ENCODE measurements at places on chromosomes 12 and 14.

DNA sequence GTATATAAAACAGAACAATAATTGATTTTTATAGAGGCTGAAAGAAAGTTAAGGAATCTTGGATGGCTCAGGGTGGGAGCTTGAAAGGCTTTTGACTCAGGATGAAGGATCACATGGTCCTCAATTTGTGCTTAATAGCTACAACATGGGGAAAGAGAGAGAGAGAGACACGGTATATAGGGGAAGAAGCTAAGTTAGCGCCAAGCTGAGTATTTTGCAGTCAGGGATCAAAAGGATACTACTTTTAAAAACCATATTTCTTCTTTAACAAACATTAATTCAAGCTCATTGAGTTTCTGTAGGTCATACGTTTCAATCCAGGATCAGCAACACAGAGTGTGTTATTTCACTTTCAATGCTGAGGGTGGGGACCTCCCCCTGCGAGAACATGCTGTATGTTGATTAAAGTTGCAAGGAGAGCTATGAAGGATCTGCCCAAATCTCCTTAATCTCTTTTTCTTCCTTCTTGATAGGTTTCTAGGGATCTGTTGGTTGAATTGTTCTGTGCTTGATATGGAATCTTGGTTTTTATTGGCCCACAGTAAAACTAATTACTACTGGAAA is 133.1 kb upstream of the NUDT4 start:
- DNase-seq, result no peak

DNA sequence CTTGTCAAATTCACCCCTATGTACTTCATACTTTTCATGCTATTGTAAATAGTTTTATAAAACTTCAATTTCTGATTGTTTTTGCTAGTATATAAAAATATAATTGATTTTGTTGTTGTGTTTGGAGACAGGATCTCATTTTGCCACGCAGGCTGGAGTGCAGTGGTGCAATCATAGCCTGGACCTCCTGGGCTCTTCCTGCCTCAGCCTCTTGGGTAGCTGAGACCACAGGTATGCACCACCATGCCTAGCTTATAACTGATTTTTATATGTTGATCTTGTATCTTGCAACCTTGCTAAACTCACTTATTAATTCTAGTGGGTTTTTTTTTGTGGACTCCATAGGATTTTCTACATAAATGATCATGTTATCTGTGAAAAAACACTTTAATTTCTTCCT is 23.5 kb downstream of the ATP5MC2 start:
- DNase-seq, result no peak

GRCh38 chr14:95619785-95620417 is 66.3 kb upstream of the TCL1B start:
- no peak for DNase-seq

GRCh38 chr12:2347137-2347843 is 294.5 kb downstream of the CACNA1C start:
- no peak for DNase-seq

DNA sequence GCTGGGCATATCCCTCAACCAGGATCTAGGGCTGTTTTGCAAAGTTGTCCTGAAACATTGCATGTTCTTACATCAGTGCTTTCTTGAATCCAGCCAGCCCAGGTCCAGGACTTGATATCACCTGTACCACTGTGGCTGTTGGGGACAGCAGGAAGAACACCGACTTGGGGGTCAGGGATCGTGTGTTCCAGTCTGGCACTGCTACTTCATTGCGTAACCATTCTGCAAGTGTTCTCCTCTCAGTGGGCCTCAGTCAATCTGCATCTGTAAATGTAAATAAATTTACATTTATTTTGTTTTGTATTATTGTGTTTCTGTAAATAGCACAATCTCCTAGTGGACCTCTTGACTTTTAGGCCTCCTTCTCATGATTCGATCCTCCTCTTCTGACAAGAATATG is 167.3 kb downstream of the SUDS3 start:
- DNase-seq, result no peak

GRCh38 chr12:11568762-11569478 is 80.6 kb upstream of the ETV6 start:
- no peak for DNase-seq

- DNase-seq, result peak; percentile 92
Measured at GRCh38 chr12:124906606-124907261, 7.7 kb downstream of the UBC start.

GRCh38 chr12:3222979-3223378 is 145.8 kb downstream of the TSPAN9 start:
- no peak for DNase-seq

GRCh38 chr12:49956663-49957569 is 4.8 kb upstream of the AQP5 start:
- no peak for DNase-seq

GRCh38 chr12:69553628-69554248 is 31.5 kb upstream of the CCT2 start:
- peak; percentile 41 for DNase-seq

DNA sequence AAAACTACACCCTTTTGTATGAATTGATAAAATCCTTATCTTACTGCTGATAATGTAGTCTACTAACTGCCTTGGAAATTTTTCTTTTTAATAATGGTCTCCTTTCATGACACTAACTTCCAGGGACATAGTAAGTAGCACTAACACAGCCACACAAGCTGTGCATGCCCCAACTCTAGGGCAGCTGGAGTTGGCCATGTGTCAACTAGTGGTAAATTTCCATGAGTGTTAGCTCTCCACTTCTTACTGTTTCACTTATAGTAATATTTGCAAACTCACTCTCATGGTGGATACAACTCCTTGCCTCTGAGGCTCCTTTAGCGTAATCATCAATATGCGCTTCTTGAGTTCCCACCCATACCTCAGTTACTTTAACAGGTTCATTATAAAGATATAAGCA is 38.0 kb downstream of the LGR5 start:
- no peak for DNase-seq
